ENCODE measurements at places on chromosomes 7 and 10.

DNA sequence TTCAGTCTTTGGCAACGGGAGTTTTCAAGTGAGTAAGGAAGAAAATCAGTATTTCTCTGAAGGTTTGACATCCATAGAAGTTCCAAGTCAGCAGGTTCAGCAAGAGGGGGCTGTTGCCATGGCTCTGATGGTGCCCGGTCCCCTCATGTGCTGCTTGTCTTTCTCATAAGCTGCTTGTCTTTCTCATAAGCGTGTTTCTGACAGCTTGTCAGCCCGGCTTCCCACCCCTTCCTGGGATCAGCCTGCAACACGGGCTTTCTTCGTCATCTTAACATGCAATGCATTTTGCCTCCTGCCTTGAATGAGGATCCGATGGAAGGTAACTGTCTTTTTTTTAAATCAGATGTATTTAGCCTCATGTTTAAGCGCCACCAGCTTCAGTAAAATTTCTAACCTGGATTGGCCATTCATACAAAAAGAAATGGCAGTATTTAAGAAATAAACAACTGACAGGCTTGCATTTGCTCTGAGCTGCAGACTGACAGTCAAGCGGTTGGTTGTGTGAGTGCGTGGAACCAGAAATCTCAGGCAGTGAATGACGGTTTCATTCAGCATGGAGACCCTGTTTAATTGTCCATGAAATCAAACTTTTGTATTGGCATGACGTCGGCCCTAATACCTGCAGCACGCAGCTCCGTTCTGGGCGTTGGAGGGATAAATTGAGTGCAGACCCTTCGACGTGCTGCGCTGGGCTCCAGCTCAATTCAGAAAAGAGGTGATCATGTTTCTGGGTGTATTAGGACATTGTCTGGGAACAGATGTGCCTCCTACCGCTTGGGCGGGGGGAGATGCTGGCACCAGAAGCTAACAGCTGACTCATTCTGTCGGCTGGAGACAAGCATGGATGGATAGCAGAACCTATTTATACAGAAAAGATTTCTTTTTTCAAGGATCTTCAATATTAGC is 454.7 kb upstream of the FOXK1 start:
- peak; percentile 82 for DNase-seq

GRCh38 chr10:11270135-11270857 is 252.6 kb downstream of the CELF2 start:
- peak; percentile 82 for DNase-seq

GRCh38 chr10:19014034-19014433 is 34.6 kb upstream of the MALRD1 start:
- no peak for DNase-seq

GRCh38 chr7:121419201-121420148 is 23.4 kb upstream of the FAM3C start:
- DNase-seq = no peak

GRCh38 chr10:75660823-75661222 is 229.4 kb downstream of the LRMDA start:
- DNase-seq = no peak

DNA sequence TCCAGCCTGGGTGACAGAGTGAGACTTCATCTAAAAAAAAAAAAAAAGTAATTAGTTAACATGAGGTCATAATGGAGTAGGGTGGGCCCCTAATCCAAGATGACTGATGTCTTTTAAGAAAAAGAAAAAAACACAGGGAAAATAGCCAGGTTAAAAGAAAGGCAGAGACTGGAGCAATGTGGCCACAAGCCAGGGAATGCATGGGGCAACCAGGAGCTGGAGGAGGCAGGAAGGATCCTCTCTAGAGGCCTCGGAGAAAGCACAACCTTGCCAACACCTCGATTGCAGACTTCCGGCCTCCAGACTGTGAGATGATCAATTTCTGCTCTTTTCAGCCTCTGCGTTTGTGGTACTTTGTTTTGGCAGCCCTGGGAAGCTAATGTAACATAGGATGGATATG is 121.5 kb downstream of the ITIH5 start:
- DNase-seq = no peak

GRCh38 chr10:56370217-56371113 is 9.4 kb upstream of the ZWINT start:
- DNase-seq = no peak

DNA sequence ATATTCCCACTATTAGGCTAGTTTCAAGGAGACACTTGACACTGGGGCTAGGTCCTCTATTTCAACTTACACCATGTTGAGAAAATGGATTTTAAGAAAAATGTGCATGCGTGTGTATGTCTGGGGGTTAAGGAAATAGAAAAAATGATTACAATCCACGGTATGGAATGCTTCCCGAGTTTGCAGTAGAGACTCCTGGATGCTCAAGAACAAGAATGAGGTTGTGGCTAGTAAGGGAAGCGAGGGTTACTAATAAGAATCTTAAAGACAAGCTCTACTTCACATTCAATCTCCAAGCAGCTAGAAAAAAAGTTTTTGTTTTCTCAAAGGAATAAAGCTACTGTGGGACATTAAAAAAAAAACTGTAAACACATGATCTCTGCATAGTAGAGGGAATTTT is 54.7 kb downstream of the ANK3 start:
- DNase-seq = no peak

DNA sequence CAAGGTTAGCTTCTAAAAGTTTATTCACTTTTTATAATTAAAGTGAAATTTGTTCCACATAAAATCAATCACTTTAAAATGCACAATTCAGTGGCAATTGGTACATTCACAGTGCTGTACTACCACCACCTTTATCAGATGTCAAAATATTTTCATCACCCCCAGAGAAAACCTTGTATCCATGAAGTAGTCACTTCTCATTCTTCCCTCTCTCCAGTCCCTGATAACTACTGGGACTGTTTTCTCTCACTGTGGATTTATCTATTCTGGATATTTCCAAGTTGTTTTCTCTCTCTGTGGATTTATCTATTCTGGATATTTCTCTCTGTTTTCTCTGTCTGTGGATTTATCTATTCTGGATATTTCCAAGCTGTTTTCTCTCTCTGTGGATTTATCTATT is 435.4 kb upstream of the CNTNAP2 start:
- no peak for DNase-seq

- DNase-seq = no peak
Observed at GRCh38 chr10:80288849-80289248, 609 bp downstream of the MAT1A start.

DNA sequence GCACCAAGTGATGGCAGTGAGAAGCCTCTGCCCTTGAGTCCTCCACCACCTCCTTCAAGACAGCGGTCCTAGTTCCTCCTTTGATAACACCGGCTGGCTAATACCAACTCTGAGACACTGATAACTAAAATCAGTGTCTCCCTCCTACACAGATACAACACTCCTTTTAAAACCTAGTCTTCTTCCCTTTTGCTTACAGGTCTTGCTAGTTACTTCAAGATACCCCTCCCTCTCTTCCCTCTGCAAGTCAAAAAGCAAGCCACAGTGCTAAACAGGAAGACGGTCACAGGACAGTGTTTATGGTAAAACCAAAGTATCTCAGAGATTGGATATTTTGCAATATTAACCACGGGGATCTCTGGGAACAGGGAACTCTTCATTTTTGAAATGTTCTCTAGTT is 4.6 kb downstream of the AKR1B1 start:
- DNase-seq = peak; percentile 59

GRCh38 chr7:34016876-34017275 is 111.5 kb downstream of the BMPER start:
- DNase-seq = peak; percentile 24
